ENCODE measurements at places on chromosomes 7 and 10.

GRCh38 chr10:71058308-71058707, 154.1 kb upstream of the UNC5B start:
- no peak for DNase-seq

- no peak for DNase-seq
Measured at GRCh38 chr10:33800545-33800944, 466.1 kb upstream of the NRP1 start.

DNA sequence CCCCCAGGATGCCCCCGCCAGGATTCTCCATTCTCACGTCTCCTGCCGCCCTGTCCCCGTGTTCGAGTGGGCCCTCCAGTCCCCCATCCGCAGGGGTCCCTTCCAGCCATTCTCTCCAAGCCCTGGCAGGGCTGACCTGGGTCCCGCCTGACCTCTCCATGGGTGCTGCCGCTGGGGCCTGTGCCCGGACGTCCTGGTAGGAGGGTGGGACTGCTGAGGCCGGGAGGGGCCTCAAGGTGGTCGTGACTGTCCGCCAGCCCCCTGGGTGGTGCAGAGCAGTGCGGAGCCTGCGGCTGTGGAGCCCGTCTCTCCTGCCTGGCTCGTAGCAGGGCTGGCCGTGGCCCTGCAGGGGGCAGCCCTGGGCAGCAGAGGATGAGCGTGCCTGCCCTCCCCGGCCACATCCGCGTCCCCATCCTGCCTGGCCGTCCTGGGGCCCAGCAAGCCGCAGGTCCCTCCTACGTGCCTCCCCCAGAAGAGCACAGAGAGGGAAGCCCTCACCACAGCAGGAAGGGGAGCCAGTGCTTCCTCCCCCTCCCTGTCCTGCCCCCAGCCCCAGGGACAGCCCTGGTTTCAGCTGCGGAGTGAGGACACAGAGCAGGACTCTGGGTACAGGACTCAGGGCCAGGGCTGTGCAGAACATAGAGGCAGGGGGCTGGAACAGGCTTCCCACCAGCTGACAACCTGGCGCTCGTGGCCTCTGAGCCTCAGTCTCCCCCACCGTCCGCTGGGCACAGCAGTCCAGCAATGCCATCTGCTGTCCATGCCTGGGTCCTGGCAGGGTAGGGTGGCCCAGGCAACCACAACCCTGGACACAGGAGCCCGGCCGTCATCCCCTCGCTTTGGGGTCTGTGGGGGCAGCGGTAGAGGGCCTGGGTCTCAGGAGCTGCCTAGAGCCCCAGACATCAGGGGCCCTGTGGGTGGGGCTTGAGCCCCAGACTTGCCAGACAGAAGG, 1.5 kb upstream of the GRIFIN start:
- peak; percentile 21 for DNase-seq

GRCh38 chr7:67866812-67867211, 870.2 kb downstream of the TYW1 start:
- no peak for DNase-seq

- no peak for DNase-seq
Measured at GRCh38 chr7:137619181-137619580, 227.6 kb downstream of the DGKI start.

GRCh38 chr10:98374217-98374985, 40.6 kb downstream of the PYROXD2 start:
- DNase-seq = no peak

GRCh38 chr10:63494951-63495350, 26.2 kb upstream of the REEP3 start:
- DNase-seq = no peak

GRCh38 chr10:75640381-75640780, 209.0 kb downstream of the LRMDA start:
- no peak for DNase-seq

Data from stimulated activated CD4-positive, alpha-beta T cell treated with anti-CD3 and anti-CD28 coated beads, TNF-alpha, amount 100 ng/mL, for 1 hour (primary cell).